Neural crest cell (in vitro differentiated cells): ENCODE measurements at places on chromosomes 13 and 19.
A peak's percentile ranks its signal among the peaks of the same experiment; 100 is the strongest.

DNA sequence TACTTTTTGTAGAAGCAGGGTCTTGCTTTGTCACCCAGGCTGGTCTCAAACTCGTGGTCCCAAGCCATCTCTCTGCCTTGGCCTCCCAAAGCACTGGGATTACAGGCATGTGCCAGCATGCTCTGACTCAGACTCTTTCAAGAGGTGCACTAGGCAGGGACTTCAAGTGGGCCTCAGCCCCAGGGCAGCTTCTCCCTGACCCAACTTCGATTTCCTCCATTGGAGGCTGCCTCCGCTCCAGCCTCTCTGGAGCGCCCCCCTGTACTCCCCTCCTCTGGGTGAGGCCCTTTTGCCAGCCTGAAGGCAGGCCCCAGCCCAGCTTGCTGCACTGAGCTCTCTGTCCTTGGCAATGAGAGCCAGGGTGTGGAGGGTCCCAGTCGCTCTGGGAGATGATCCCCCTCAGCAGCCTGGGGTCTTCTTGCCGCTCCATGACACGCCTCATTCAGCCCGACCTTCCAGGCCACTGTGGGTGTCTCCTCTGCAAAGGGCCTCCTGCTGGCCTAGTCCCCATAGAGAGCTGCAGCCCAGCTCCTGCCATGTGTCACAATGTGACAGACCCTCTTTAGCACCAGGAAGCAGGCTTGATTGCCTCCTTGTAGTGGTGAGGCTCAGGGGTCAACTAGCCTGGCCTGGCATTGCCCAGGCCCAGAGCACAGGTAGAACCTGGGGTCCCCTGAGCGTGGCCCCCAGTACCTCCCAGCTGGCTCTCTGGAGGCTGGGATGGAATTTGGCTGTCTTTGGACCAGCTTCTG lies 16.4 kb downstream of the CARM1 start:
- DNase-seq, result no peak

GRCh38 chr19:12792853-12793289 lies 1.6 kb downstream of the JUNB start:
- DNase-seq, result no peak

- no peak for DNase-seq
These were observed 326.7 kb downstream of the RBM26 start for GRCh38 chr13:79079351-79079839.

DNA sequence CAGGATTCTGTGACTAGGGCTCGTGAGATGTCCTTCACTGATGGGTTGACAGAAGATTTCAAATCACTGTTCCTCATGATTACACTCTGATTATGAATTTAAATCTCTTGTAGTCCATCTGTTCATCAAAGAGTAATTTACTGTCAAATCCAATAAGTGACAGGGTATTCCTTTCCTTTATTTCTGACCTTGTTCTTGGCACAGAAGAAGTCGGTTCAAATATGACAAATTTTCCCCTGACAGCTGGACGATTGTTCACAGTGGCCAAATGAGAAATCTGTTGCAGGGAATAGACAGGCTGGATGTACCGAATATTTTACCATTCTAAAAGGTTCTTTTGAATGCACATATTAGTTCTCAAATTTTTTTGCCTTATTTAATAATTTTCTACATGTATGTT lies 767.3 kb upstream of the GPC6 start:
- no peak for DNase-seq

DNA sequence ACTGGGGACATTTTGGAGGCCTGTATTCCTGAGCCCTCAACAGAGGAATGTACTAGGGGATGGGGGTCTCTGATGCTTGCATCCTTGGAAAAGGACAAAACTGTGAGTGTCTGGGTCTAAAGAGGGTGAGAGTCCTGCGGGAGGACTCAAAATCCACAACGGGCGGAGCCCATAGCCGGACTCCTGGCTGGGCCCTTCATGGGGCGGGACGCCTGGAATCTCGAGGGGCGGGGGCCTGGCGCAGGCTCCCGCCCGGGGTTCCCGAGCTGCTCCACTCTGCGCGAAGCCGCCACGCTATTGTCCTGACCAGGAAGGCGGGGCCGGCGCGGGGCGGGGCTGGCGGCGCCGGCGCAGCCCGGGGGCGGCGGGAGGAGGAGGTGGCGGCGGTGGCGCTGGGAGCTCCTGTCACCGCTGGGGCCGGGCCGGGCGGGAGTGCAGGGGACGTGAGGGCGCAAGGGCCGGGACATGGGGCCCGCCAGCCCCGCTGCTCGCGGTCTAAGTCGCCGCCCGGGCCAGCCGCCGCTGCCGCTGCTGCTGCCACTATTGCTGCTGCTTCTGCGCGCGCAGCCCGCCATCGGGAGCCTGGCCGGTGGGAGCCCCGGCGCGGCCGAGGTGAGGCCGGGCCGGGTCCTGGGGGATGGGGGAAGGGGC lies at the start of gene APLP1:
Gene APLP1 (plus strand): TSS at position 403 of the 651 bp plus-strand sequence. CDS start 63 bp downstream, at position 466.
- DNase-seq, result peak; percentile 66

DNA sequence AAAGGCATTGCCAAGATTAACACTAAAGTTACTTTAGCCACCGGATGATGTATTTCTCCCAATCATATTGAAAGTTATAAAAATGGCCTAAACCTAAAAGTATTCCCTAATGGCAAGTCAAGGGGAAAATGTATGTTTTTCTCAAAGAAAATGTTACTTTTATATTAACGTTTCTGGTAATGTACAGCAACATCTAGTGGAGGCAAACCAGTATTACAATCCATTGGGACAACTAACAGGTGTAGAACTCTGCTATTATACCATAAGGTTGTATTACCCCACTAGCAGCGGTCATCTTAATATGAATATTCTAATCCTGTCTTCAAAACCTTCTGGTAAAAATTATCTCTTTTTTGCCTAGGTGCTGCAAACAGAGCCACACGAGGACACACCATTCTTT lies 69.2 kb downstream of the ZNF100 start:
- DNase-seq, result no peak

GRCh38 chr13:108621462-108621861 lies 7.9 kb upstream of the MYO16 start:
- DNase-seq, result no peak

GRCh38 chr19:19540715-19541515 lies 2.9 kb downstream of the CILP2 start:
- DNase-seq, result no peak

- no peak for DNase-seq
These were observed 10.3 kb downstream of the IL17D start for GRCh38 chr13:20713751-20714150.

DNA sequence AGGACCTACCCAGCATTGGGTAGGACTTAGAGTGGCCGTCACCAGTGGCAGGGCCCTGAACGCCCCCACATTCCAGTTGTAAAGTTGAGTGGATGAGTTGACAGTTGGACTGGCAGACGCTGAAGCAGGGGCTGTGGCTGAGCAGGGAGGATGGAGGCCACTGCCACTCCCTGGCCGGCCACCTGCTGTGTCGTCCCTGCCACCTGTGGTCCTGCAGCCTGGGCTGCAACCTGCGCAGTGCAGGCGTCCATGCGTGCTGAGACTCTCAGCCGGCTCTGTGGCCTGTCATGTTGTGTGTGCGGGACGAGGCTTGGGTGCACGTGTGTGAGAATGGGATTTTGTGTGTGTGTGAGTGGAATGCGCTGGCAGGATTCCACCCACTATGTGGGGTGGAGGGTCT lies 80.8 kb downstream of the SCGB2B2 start:
- no peak for DNase-seq

- no peak for DNase-seq
These were observed 677.4 kb downstream of the SLITRK1 start for GRCh38 chr13:83204886-83205285.

GRCh38 chr13:36438594-36439483 lies 6.5 kb downstream of the CCNA1 start:
- no peak for DNase-seq

DNA sequence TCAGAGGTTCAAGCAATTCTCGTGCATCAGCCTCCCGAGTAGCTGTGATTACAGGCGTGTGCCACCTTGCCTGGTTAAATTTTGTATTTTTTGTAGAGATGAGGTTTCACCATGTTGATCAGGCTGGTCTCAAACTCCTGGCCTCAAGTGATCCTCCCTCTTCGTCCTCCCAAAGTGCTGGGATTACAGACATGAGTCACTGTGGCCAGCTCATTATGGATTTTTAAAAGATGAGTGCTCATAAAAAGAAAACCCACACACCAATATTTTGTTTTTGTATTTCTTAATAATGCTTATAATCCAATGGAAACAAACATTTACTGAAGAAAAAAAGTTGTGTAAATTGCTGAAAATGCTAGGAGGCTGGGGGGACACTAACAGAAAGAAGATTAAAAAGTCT lies 5.0 kb upstream of the MICU2 start:
- no peak for DNase-seq

GRCh38 chr13:76160961-76161925 lies 525.1 kb downstream of the LMO7 start:
- DNase-seq, result no peak

DNA sequence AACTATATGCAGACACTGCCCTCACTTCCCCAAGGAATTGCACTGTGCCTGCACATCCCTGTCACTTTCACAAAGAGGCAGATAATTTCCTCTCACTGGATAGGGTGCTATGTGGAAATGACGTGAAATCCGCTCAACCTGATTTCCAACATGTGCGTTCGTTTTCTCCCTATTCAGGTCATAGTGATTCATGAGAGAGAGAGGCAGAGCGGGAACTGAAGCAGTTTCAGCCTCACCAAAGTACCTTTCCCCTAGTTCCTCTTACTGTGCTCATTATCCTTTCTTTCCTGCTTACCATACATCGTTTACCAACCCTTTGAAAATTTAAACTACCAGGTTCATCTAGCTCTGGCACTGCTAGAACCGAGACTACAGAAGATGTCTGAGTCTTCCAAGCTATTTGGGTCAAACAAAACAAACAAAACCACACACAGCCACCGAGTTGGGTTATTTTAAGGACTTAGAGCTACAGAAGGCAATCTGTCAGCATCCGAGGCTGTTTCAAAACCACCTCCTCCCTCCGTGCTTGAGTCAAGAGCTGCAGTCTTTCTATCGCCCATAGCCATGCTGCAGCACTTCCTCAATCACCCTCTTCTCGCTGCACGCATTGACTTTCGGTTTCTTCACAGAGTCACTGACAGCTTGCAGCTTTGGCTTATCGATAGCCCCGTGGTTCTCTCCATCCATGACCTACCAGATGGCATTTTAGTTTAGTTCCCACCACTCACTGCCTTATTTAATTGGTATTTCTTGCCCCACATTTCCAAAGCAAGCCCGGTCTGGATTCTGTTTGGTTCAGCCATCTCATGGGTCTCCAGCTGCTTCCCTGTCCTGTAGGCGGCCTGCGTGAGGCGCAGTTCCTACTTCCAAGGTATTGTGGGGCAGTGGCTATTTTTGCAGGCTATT lies 1395.8 kb downstream of the EFNB2 start:
- no peak for DNase-seq

GRCh38 chr13:40517486-40518480 lies 148.7 kb downstream of the FOXO1 start:
- no peak for DNase-seq

DNA sequence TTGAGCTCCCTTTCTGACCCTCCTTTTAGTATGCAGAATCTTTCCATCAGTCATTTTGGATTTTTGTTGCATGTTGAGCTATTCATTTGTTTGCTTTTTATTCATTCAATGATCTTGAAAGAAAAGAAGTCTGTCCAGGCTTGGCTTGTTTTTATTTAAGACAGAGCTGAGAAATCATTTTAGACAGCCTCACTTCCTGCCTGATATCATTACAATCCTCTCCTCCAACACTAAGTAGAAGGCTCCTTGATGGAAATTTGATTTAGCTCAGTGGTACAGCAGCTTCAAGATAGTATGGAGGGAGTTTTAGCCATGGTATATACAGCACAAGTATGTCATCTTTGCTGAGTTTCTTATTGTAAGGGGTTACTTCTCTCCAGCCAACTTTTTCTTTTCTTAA lies 28.4 kb downstream of the MBNL2 start:
- no peak for DNase-seq

- no peak for DNase-seq
These were observed 595.5 kb downstream of the TBC1D4 start for GRCh38 chr13:74886502-74886901.

GRCh38 chr13:47334173-47334572 lies 437.3 kb upstream of the HTR2A start:
- DNase-seq, result no peak

DNA sequence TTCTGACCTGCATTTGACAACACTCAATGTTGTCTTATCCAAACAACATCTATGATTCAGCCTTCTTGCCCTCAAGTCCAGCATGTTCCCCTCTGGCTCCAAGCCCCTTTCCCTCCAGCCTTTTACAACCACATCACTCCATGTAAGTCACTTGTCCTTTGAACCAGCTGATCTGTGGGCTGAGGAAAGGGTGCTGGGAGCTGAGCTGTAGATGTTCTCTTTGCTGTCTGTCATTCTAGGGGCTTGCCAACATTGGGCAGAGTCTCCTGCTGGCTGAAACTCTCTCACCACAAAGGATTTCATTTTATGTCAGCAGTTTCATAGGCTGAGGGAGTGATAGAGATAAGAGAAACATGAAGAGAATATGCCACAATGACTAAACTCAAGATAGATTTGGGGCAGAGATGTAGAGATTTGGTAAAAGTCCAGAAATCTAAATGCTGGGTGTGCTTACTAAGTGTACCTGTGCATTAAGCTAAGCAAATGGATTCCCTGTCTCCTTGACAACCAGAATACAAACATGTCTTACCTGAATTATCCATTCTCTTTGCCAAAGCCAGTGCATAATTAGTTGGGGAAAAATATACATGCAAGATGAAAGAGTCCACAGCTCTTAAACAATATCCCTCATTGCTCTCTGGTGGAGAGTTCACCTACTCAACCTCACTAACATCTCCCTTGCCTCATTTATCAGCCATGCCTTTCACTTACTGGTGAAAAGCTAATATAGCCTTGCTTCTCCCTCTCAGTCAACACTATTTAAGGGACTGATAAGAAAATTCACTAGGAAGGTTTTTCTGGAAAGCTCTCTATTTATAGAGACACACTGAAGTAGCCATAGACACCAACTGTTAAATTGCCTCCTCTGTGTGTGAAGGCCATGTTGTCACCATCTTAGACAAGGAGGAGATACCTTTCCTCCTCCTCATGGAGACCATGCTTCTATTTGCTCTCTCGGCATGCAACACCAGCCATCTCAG lies 175.5 kb upstream of the SERP2 start:
- no peak for DNase-seq

DNA sequence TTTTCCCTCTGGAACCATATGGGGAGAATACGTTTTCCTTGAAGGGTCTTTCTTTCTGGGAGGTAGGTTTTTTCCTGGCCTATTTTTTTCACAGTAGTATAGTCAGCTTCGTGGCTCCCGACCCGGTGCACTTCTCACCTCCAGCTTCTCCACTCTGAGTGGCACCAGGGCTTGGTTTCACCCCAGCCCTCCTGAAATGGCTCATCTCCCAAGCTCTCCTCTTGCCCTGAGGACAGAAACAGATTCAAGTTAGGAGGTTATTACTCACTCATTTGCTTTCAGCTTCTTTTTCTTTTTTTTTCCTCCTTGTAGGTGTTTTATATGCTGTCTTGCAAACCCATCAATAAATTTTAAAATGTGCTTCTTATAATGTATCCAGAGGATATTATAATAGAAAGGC lies 199.3 kb downstream of the RFC3 start:
- DNase-seq, result no peak
